ENCODE measurements at places on chromosomes 7 and 10.

- no peak overlapping the region for H3K27ac ChIP-seq
- H3K4me1 ChIP-seq: peaks cover 13% of the 10 kb centered on the region
- H3K36me3 ChIP-seq: no peaks in the 10 kb centered on the region
These were observed 9.4 kb downstream of the NXPH1 start for GRCh38 chr7:8442814-8443304.

GRCh38 chr7:1065585-1066241 lies 21.4 kb downstream of the GPR146 start:
- no peak overlapping the region for H3K4me3 ChIP-seq
- H3K4me1 ChIP-seq: peaks cover 12% of the 10 kb centered on the region
- H3K27me3 ChIP-seq: no peaks in the 10 kb centered on the region
- no peak overlapping the region for H3K27ac ChIP-seq
- peak; percentile 89 for DNase-seq

DNA sequence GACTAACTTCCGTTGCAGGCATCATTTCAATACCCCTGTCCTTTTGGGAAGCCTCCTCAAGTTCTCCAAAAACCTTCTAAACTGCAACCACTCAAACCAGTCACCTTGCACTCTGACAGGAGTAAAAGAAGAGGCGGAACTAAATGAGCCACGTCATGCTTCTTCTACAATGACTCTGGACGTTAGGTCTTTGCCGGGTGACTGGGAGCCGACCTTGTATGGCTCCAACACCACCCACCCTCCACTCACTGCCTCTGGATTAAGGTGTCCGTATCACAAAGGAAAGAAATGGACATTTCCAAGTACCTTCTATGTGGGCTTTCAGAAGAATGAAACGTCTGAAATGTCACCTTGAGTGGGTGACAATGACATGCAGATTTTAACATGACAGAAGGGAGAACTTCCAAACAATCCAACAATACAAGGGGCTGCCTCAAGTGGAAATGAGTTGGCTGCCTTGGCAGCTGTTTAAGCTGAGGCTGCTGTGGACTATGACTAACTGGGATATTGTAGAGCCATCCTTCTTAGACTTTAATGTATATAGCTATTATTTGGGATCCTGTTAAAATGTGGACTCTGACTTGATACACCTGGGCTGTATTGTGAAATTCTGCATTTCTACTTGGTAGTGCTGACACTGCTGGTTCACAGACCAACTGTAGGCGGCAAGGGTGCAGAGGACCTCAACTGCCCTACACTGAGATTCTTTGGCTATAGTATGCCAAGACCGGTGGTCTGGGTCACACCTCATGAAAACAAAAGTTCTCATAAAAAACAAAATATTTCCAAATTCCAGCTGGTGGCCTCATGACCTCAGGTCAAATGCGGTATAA lies 33.8 kb upstream of the PDLIM1 start:
- H3K27ac ChIP-seq: no peak overlapping the region
- no peak for DNase-seq
- H3K4me3 ChIP-seq: no peak overlapping the region
- H3K4me1 ChIP-seq: peaks cover 14% of the 10 kb centered on the region

- DNase-seq: no peak
- H3K27ac ChIP-seq: no peak overlapping the region
- peaks cover 93% of the 10 kb centered on the region for H3K27me3 ChIP-seq
- no peaks in the 10 kb centered on the region for H3K36me3 ChIP-seq
These were observed 342.8 kb downstream of the DNAJB6 start for GRCh38 chr7:157679607-157680006.

GRCh38 chr7:49878089-49878488 lies 104.7 kb downstream of the VWC2 start:
- H3K4me3 ChIP-seq: no peak overlapping the region
- no peak overlapping the region for H3K27ac ChIP-seq
- no peak for DNase-seq
- H3K27me3 ChIP-seq: no peaks in the 10 kb centered on the region
- no peaks in the 10 kb centered on the region for H3K36me3 ChIP-seq

DNA sequence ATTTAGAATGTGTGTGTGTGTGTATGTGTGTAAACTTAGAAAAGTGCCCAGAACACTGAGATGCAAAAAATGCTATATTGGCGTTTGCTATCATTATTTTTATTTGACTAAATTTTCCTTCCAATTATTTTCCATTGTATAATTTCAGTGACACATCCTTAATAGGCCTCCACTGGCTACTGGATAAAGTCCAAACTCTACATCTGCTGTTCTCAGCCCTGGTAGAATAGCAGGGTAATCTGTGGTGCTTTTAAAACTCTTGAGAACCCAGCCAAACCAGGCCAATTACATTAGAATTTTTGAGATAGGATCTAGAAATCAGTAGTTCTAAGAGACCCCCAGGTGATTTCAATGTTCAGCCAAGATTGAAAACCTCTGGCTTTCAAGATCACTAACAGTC lies 66.4 kb downstream of the ZNF503 start:
- no peaks in the 10 kb centered on the region for H3K27me3 ChIP-seq
- no peaks in the 10 kb centered on the region for H3K36me3 ChIP-seq
- no peak overlapping the region for H3K27ac ChIP-seq
- H3K4me1 ChIP-seq: no peaks in the 10 kb centered on the region
- H3K4me3 ChIP-seq: no peak overlapping the region

- no peaks in the 10 kb centered on the region for H3K27me3 ChIP-seq
- H3K27ac ChIP-seq: no peak overlapping the region
- DNase-seq: no peak
- peaks cover 11% of the 10 kb centered on the region for H3K4me1 ChIP-seq
- no peak overlapping the region for H3K4me3 ChIP-seq
These were observed 62.2 kb upstream of the ECHDC3 start for GRCh38 chr10:11679946-11680345.

- H3K4me1 ChIP-seq: no peaks in the 10 kb centered on the region
- no peak overlapping the region for H3K4me3 ChIP-seq
- no peak for DNase-seq
- H3K36me3 ChIP-seq: peaks cover 3% of the 10 kb centered on the region
- H3K27ac ChIP-seq: no peak overlapping the region
These were observed 25.6 kb downstream of the STYXL1 start for GRCh38 chr7:76022026-76022780.

- H3K27me3 ChIP-seq: no peaks in the 10 kb centered on the region
- peaks cover 15% of the 10 kb centered on the region for H3K4me1 ChIP-seq
- DNase-seq: no peak
- no peak overlapping the region for H3K4me3 ChIP-seq
These were observed 7.8 kb upstream of the SCD start for GRCh38 chr10:100339236-100339635.

DNA sequence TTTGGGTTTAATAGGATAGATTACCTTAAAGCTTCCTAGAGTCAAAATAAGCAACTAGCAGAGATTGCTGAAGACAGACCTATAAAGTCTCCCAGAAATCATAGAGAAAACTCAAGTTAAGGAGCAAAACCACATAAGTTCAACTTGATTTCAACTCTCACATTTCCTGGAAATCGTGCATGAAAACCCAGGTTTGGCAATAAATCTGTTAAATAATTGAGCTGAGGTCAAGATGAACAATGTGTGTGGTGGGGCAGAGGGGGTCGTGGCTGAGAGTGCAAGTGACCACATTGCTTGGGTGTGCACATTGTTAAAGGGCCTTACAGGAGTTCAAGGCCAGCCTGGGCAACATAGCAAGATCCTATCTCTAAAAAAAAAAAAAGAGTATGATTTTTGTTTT lies 636.5 kb downstream of the GALNT17 start:
- no peaks in the 10 kb centered on the region for H3K27me3 ChIP-seq
- no peak overlapping the region for H3K27ac ChIP-seq
- no peaks in the 10 kb centered on the region for H3K4me1 ChIP-seq
